ENCODE measurements at places on chromosomes 5 and 9.

GRCh38 chr5:137223324-137224295 is 275.5 kb downstream of the SPOCK1 start:
- peak; percentile 8 for DNase-seq

DNA sequence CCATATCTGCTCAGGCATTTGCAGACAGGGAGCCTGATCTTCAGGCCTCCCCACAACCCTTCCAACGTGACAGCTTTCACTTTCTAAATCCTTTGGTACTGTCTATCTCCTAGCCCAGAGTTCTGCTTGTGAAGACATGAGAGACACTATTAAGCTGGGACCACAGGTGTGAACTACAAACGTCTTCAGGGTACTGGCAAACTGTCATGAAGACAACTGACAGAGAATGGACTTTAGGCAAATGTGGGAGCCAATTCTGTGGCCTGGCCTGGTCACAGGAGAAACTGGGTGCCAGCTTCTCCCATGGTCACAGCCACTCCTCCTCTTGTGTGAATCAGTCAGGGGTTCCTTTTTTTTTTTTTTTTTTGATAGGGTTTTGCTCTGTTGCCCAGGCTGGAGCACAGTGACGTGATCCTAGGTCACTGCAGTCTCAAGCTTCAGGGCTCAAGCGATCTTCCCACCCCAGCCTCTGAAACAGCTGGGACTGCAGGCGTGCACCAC is 10.4 kb downstream of the TRIM14 start:
- DNase-seq, result no peak

DNA sequence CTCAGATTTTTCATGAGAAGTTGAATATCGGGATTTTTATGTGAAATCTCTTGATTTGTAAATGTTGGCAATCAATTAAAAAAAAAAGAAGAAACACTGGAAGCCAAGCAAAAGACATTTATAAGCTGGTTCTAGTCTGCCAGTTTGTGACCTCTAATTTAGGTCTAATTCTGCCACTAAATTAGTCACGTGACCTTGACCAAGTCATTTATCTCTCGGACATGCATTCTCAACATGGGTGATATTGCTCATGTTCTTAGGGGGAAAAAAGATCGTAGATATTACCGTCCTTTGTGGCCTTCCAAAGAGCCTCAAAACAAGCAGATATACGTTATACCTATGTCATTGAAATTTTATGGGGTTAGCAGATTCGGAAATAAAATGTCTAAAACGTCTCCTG is 52.9 kb upstream of the PTPDC1 start:
- DNase-seq, result no peak

GRCh38 chr5:2764581-2764980 is 13.1 kb upstream of the IRX2 start:
- no peak for DNase-seq

- no peak for DNase-seq
Observed at GRCh38 chr5:175340180-175340579, 103.8 kb downstream of the DRD1 start.

GRCh38 chr9:5854063-5854790 is 21.3 kb upstream of the ERMP1 start:
- DNase-seq, result no peak

GRCh38 chr9:134291961-134292871 is 34.0 kb upstream of the RXRA start:
- DNase-seq, result no peak

DNA sequence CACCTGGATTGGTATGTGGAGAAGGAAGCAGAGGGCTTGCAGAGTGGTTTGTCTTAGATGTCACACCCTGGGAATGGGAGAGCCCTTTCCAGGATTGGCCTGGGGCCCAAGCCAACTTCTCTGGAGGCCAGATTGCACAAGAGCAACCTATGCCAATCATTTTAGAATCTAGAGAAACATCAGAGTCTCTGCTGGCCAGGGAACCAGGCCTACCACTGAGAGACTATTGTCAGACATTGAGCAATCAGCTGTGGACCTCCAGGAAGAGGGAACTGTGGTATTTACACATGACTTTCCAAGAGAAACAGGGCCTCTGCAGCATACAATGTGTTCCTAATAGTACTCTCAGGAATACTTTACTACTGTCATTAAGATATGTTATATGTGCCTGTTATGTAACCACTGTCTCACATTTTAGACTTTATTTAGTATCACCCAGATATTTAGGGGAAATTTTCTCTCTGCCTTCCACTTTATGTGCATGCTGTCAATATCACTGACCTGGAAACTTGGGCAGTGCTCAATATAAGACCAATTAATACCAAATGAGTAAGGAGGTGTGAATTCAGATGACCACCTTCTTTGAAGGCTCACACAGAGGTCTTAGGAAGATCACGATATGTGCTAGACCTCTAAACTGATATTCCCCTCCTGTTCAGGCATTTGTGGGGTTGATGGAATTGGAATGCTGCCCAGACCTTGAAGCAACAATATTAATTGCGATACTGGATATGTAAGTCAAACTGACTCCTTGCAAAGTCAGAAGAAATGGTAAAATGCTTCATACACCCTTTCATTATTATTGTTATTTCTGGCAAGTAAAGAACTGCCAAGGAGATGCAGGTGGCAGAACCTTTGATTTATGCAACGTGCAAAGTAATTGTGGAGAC is 20.5 kb upstream of the CCL28 start:
- peak; percentile 70 for DNase-seq

- DNase-seq, result no peak
Observed at GRCh38 chr9:107907255-107907654, 417.7 kb upstream of the KLF4 start.

GRCh38 chr9:105978826-105979225 is 284.5 kb downstream of the TMEM38B start:
- no peak for DNase-seq

- DNase-seq, result no peak
Observed at GRCh38 chr9:123470121-123470782, 114.3 kb downstream of the CRB2 start.

- peak; percentile 59 for DNase-seq
Observed at GRCh38 chr9:137689745-137690529, 71.1 kb downstream of the EHMT1 start.

DNA sequence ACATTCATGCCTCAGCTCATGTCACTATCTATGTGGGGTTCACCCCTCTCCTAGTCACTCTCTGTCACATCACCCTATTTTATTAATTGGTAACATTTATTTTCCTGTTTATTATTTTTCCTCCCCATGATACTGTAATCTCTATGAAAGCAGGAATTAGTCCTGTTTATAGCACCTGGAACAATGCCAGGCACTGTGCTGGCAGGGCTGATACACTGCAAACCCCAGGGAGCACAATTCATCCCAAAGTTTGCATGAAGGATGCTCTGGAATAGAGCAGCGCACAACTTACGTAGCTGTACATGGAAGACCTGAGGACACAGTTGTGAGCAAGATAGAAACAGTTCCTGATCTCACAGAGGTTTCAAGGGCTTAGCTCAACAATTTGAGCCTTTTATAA is 103.2 kb downstream of the NSG2 start:
- DNase-seq, result no peak

DNA sequence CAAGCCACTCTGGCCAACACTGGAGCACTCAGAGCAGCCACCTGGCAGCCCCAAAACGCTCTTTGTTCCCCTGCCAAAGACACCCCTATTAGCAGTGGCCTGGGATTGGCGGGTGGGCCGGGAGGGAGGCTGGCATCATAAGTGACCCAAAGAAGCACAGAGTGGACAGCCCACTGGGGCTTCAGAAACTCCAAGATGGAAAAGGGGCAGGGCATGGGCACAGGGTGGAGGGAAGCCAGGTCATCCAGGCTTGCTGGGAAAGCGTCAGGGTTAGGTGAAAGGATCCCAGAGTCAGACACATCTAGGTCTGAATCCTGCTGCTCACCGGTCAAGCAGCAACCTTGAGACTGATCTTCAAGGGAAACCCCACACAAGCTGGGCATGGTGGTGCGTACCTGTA is 14.8 kb downstream of the EEIG1 start:
- no peak for DNase-seq

DNA sequence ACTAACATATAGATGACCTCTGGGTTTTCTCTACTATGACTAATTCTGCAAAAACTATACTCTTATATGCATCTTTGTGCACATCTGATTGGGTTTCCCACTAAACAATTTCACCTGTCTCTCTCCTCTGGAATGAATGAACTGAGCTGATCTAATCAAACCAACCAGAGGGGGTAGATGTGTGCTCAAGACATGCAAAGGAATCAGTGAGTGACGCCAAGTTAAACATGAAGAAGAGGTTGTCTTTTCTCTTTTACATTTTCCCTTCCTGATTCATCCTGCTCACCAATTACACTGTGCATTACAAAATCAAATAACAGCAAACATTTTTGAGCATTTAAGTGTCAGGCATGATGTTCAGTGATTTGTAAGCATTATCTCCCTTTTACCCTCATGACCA is 29.6 kb upstream of the GRXCR2 start:
- no peak for DNase-seq

DNA sequence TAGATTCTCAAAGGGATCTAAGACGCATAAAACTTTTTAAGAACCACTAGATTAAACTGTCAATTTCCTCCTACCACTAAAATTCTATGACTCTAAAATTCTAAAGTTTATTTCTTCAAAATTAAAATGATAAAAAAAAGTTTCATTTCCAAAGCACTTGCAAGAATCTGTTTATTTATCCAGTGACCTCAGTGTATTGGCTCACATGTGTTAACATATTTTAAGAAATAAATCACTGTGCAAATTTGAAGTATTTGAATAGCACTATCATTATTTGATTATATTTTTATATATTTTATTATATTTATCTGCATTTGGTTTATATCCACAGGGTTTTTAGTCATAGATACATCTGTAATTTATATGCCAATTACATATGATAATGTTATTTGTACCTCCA is 62.2 kb upstream of the SLC12A2 start:
- DNase-seq, result no peak

- DNase-seq, result no peak
Observed at GRCh38 chr9:134333234-134333873, 7.1 kb downstream of the RXRA start.

- no peak for DNase-seq
Observed at GRCh38 chr5:155434681-155435080, 421.1 kb downstream of the KIF4B start.

DNA sequence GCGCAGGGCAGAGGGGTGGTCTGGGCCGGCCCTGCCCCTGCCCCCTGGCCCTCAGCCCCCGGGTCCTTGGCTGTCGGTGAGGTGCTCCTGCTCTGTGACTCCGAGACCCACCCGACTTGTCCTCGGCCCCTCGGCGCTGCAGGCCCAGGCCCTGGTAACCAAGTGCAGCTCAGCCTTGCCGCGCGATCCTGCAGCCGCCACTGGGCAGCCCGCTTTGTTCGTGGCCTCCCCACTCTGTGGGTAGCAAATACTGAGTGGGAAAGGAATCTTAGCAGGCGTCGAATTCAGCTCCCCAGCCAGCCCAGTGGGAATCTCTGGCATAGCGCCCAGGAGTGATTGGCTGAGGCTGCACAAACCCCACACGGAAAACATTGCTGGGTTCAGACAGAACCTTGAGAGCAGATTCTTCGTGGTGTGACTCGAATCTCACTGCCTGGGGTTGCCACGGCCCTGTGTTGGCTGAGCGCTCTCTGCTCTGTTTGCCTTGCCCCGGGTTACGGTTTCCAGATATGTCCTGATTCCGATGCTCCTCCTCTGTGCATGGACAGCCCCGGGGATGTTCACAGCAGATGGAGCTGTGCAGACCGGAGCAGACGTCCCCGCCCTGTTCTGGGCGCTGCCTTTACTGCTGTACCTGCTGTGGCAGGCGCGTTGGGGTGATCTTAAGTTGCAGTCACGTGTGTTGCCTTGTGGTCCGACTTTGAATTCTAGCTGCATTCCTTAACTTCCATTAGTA is 13.4 kb upstream of the EXOC3 start:
- DNase-seq, result peak; percentile 54

GRCh38 chr5:83331842-83332241 is 139.7 kb upstream of the VCAN start:
- no peak for DNase-seq

- DNase-seq, result no peak
Observed at GRCh38 chr9:94908583-94909249, 182.2 kb downstream of the AOPEP start.

DNA sequence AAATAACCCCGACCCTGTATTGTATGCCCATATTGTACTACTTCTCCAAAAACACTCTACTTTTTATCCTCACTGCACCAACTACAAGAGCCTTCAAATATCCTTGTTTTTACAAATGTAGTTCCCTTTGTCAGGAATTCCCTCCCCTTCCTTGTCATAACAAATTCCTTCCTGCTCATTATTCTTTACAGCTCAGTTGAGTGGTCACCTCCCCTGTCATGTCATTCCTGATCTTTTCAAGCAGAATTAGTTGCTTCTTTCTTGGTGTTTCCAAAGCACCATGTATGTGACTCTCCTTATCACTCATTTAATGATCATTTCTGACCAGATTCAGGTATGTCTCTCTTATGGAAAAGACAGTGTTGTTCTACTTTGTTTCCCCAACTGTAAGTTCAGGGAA is 194.2 kb upstream of the SMC2 start:
- DNase-seq, result no peak

GRCh38 chr5:156134216-156134615 is 192.7 kb upstream of the SGCD start:
- no peak for DNase-seq

DNA sequence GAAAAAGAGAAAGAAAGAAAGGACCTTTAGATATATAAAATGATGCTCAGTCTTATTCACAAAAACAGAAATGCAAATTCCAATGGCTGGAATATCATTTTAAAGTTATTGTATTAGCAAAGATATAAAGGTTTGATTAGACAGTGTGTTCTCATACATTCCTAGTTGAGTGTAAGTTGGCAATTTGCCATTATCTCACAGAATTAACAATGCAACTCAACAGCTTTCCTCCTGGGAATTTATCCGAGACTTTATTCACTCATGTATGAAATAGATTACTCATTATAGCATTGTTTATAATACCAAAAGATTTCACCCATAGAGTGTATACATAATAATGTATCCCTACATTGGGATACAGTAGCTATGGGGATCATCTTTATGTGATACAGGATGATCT is 27.1 kb upstream of the MLLT3 start:
- peak; percentile 9 for DNase-seq

DNA sequence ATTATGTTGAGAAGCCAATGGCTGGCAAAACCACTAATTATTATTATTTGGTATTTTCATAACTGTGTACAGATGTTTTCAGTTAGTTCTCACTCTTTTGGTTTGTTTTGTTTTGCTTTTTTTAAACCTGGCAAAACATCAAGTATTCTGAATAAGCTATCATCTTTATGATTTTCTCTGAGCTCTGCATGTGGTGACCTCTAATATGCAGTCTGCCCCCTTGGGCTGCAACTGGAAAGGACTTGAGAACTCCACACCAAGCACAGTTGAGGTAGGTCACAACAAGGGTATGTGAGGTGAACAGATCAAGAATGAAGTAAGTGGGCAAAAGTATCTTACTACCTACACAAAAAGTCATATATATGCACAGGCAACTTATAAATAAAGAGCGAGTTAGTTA is 202.2 kb downstream of the NFIB start:
- DNase-seq, result peak; percentile 59

- no peak for DNase-seq
Observed at GRCh38 chr9:9061627-9062026, 1262.0 kb upstream of the DMAC1 start.

DNA sequence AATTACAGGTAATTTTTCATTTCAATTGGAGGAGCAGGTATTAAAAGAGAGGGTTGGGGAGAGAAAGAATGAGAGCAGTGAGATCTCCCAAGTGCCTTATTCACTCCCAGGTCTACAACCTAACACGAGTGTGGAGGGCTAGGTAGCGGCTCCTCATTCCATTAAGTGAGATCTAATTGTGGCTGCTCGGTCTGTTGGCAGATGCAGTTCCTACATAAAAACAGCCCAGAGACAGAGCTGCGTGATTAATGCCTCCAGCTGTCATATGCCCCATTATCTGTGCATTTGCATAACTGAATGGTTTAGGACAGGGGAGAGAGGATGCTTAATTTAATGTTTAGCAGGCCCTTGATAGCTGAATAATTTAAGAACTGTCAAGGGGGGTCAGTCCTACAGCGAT is 100.5 kb downstream of the PSAT1 start:
- no peak for DNase-seq
